ENCODE measurements at places on chromosomes 16 and 17.

DNA sequence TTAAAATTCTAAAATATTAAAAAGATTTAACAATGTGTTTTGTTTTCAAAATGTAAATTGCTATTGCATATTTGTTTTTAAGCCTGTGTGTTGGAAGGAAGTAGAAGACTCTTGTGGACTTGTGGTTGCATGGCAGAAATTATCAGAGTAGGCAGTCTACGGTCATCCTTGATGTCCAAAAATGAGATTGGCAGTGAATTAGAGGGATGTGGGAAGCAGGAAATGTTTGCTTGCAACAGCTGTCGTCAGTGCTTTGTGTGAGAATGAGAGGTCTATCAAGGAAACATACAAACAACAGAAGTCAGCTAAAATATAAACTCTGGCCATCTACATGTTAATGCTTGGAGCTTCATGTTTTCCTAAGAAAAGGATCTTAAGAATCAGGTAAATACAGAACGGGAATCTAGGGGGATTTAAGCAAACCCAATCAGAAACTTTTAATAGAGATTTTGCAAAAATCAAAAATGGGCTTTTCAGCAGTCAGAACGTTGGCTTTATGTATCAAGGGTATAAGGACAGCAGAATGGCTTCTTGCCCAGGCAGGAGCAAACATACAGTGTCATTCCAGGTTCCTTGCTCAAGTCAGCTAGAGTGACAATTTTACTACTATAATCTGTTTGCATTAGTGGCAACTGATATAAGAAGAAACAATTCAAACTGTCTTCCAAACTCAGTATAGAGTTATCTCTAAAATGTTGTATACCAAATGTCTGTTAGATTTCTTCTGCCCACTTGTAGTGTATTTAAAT is 196.7 kb downstream of the CYB561 start:
- peak; percentile 10 for DNase-seq

GRCh38 chr16:3152027-3152276 is 17.1 kb downstream of the ZNF213 start:
- DNase-seq = no peak

GRCh38 chr17:16652847-16653366 is 743 bp downstream of the ZNF624 start:
- DNase-seq = no peak

- DNase-seq = peak; percentile 27
These were observed 747 bp upstream of the LHX1 start for GRCh38 chr17:36936455-36937000.

DNA sequence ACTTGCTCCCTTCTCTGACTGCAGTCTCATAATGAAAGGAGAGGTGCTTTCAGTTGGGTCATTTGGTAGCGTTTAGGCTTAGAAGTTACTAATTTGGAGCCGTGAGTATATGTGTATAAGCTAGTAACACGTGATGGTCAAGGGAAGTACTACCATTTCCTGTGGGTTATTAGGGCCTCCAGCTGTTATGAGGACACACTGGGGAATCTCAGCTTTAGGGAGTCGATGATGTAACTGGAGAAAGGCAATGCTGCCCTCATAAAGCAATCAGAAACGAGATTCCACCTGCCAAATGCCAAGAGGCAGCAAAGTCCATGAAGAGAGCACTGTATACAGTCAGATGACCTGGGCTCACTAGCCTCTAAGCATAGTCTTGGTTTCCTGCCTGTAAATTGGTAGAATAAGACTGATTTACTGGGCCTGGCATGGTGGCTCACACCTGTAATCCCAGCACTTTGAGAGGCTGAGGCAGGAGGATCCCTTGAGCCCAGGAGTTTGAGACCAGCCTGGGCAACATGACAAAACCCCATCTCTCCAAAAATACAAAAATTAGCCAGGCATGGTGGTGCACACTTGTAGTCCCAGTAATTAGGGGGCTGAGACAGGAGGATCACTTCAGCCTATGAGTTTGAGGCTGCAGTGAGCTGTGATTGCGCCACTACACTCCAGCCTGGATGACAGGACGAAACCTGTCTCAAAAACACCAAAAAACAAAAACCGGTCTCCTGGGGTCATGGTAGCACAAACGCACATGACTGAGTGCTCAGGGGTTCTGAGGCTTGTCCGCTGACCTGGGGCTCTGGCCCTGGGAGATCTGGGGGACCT is 53.0 kb downstream of the SF3B3 start:
- DNase-seq = peak; percentile 58

GRCh38 chr17:75269844-75270217 is 1.2 kb downstream of the MIF4GD start:
- DNase-seq = no peak

GRCh38 chr17:12227547-12227946 is 206.9 kb downstream of the MAP2K4 start:
- no peak for DNase-seq

- DNase-seq = no peak
These were observed 1.5 kb downstream of the EDC4 start for GRCh38 chr16:67874372-67874771.

GRCh38 chr17:68628576-68628957 is 27.4 kb upstream of the FAM20A start:
- no peak for DNase-seq

GRCh38 chr17:1275205-1275961 is 4.1 kb upstream of the TRARG1 start:
- DNase-seq = no peak

DNA sequence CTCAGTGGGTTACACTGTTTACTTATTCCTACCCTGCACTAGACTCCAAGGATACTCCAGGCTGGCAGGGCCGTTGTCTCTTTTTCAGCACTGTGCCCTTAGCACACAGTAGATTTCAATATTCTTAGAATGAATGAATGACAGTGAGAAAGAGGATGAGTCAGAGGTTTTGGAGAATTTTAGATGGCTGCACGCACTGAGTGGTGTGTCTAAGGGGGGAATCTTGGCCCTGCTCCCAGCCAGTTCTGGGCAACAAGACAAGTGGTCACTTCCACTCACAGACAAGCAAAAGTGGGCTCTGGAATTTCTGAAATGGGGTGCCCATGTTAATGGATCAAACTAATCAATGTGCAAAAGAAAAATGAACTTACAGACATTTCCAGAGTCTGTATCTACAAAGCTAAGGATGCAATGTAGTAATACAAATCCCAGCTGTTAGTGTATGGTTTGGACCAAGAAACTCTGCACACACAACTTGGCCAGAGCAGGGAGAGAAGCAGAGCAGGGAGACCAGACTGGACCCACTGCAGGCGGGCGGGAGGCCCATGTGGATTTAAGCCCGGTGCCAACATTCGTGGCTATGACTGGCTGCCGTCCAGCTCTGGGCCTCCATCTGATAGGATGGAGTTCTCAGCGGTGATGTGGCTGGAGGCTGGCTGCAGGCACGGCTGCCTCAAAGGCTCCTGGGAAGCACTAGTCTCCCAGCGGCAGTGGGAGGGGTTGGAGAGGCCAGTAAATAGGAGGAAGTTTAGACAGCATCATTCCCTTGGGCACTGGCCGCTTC is 95.6 kb upstream of the CDYL2 start:
- peak; percentile 64 for DNase-seq

- no peak for DNase-seq
These were observed 45.1 kb upstream of the MLYCD start for GRCh38 chr16:83853834-83854233.

GRCh38 chr17:48843187-48843900 is 12.5 kb downstream of the CALCOCO2 start:
- DNase-seq = no peak

DNA sequence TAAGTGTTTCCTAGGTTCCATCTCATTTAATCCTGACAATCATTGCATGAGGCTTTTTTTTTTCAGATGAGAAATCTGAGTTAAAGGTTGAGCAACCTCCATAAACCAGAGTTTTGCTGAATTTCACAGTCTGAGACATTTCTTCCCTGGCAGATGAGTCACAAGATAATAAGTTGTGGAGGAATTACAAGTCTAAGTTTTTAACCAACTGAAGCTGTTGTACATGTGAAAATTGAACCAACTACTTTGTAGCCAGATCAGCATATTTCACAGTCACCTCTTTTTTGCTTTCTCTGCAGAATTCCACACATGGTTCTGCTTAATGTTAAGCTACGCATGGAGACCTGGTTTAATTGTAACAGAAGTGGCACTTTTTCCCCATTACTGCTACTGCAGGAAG is 765.6 kb downstream of the CDH11 start:
- peak; percentile 70 for DNase-seq

DNA sequence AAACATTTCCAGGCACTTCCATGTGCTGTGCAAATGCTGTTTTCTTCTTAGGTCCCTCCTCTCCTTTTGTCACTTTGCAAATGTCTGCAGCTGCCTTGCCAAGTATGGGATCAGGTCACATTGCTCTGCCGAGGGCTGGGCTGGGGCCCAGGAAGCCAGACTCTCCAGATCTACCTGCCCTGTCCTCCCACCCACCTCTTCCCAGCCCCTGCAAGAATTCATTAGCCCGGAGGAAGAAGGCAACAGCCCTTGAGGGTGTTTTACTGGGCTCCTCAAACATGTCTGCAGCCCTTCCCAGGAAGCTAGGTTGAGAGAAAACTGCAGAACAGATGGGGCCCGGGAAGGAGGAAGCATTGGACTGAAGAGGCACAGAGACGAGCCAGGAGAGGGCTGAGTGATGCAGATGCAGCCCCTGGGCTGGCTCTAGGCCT is 47.1 kb downstream of the WSB1 start:
- DNase-seq = no peak

- DNase-seq = peak; percentile 37
These were observed 47.8 kb downstream of the ERN1 start for GRCh38 chr17:64081802-64082799.

- DNase-seq = no peak
These were observed 106.3 kb downstream of the RPTOR start for GRCh38 chr17:80650751-80651518.

DNA sequence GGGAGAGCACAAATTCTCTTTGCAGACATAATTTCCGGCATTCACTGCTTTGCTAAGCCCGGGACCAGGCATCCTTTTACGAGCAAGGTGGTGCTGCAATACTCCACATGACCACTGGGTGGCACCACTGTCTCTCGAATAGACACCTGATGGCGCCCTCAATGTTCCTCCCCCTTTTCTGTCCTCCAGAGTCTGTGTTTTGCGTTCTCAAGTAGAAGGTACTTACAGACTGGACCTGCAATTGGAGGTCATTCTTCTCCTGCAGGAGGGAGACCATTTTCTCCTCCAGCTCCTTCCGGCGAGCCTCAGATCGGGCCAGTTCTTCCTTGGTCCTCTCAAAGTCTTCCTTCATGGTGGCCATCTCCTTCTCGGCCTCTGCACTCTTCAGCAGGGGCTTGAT is 45.2 kb downstream of the MYH13 start:
- peak; percentile 89 for DNase-seq
